ENCODE measurements at places on chromosomes 13 and 19.

- no peak for DNase-seq
Observed at GRCh38 chr13:39684531-39685137, 29.2 kb downstream of the COG6 start.

GRCh38 chr13:51122868-51123566 is 11.9 kb upstream of the C13orf42 start:
- no peak for DNase-seq

- DNase-seq, result no peak
Observed at GRCh38 chr19:55241143-55241934, 12.8 kb upstream of the TMEM86B start.

DNA sequence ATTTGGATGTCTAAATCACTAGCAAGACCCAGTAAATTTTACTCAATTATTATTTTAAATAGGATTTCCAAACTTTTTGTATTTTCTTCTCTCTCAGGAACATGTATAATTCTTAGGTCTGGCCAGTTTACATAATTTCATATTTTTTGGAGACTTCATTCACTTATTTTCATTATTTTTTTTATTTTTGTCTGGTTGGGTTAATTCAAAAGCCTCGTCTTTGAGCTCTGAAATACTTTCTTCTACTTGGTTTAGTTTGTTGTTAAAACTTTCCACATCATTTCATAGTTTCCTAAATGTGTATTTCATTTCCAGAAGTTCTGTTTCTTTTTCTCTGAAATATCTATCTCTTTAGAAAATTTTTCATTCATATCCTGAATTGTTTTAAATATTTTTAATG is 322.9 kb upstream of the SPRY2 start:
- DNase-seq, result no peak

GRCh38 chr13:109785141-109785891 is 1.1 kb downstream of the IRS2 start:
- DNase-seq, result no peak

- no peak for DNase-seq
Observed at GRCh38 chr19:48506138-48506733, 5.4 kb downstream of the LMTK3 start.

DNA sequence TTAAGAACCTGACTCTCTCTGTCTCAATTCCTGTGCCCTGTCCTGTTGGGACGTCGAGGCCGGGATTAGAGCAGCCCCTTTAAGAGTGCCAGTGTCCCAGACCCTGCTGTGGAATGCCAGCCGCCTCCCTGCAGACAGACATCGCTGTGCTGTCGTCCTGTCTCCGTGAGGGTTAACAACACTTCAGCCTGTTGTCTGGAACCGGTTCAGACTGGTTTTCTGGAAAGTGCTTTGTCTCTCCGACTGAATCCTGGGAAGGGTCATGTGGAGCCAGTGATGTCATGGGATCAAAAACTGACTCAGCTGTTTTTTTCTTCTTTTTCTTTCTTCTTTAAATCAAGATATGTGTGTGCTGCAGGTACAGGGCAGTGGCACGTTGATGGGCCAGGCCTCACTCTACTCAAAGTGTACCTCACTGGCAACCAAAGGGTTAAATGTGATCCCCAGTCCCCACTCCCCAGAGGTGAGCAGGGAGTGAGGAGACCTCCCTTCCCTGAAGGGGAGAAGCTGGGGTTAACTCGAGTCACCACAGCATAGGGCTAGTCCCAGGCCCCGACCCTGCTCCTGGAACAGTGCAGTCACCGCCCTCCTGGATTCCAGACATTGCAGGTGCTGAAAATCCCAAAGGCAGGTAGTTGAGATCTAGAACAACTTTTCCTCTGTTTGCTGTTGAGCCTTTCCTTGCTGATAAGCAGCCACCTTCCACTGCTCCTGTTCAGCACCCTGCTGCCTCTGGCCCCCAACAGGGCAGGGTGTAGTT is 50.8 kb downstream of the TSSK6 start:
- DNase-seq, result no peak

DNA sequence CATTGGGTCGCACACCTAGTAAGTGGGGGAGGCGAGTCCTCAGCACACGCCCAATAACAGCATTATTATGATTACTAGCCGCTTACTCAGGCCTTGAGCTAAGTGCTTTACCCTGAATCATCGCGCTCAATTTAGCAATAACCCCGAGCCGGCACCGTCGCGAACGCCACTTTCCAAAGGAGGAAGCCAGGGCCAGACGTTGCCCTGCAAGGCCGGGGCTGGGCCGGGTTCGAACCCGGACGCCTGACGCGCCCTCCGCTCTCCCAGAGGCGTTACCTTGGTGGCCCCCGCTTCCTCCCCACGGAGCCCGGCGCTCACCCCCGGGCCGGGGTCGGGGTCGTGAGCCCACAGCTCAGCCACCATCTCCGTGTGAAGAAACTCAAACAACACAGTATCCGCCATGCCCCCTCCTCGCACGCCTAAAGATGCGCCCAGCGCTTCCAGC is at the start of gene TRAPPC6A:
TSS of gene TRAPPC6A (minus strand) at position 421 of the 445 bp plus-strand sequence. CDS start at position 402, 19 bp downstream.
- DNase-seq, result peak; percentile 30

- DNase-seq, result no peak
Observed at GRCh38 chr19:58328999-58329398, 2.2 kb downstream of the ZSCAN22 start.

GRCh38 chr13:109760402-109760801 is 26.0 kb downstream of the IRS2 start:
- DNase-seq, result no peak

- no peak for DNase-seq
Observed at GRCh38 chr19:12872941-12873890, 8.0 kb downstream of the DNASE2 start.

DNA sequence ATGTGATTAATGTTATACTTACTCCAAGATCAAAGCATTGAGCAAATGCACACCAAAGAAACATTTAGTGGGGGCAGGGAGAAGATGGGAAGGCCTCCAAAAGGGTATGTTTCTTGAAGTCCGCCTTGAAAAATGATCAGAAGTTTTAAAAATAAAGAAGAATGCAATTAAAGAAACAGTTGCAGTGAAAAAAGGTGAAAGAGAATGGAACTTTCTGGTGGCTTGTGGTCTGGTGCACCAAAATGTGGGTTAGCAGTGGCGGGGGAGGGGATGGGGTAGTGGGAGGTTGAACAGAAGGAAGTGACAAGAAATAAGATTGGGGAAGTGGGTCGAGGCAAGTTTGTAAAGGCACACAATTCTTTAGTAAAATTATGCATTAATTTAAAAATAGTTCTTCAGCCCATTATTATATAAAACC is 2.5 kb downstream of the LCP1 start:
- DNase-seq, result no peak

DNA sequence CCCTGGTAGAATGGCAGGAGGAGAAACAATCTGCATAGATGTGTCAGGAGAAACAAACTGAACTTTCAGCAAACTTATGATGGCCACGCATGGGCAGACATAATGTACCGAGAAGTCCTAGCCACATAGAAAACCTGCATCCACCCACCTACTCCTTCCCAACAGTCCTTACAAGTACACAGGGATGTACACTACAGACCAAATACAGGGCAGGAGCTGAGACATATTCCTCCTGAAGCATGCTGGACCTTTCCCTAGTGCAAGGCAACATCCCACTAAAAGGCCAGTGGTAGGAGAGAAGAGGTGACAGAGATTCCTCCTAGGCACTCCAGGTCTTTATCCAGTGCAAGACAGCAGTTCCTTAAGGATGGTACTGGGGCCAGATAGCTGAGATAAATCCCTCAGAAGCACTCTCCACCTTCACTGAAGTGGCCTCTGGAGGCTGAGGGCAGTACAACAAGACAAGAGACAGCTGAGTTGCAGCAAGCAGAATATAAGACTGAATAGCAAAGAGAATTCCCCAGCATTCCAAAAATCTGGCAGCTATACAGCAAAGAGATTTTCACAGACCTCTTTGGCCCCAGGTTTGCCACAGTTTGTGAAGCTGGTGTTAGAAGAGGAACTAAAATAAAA is 18.3 kb downstream of the VWA8 start:
- no peak for DNase-seq

GRCh38 chr13:25170554-25171111 is 1.5 kb downstream of the AMER2 start:
- DNase-seq, result no peak

DNA sequence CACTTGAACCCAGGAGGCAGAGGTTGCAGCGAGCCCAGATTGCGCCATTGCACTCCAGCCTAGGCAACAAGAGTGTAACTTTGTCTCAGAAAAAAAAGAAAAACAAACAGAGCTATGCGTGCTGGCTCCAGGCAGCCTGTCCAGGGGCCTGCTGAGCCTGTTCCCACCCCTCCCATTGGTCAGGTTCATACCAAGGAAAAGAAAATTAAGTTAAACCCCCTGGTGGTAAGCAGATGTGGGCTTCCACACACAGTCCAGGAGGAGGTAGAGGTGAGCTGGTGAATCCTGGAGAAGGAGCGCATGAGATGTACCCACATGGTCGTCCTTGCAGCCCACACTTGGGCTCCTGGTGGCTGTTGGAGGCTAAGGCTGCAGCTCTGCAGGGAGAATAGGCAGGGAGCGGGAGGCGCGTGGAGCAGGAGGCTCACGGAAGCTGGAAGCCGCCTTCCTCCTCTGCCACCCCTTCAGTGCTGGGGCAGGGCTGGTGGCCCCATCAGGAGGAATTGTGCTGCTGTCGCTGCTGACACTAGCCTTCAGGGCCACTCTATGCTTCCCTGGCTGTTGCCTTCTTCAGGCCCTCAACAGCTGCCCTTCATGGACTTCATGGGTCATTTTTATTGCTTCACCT is 10.5 kb upstream of the CHAMP1 start:
- DNase-seq, result no peak

DNA sequence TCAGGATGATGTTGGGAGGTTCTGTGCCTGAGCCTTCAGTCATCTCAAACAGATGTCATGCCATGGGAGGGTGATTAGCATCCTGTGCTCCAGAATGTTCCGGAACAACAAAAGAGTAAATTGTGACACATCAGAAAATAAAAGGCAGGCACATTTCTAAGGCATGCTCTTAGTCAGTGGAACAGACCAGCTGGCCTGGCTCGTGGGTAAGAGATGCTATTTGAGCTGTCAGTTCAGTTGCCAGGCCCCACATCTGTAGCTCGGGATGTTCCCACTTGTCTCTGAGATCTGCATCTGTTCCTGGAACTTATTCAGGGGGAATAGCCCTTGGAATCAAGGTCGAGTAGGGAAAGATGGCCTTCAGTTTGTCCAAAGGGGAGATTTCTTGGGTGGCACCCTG is 26.0 kb downstream of the OLFM4 start:
- no peak for DNase-seq

- DNase-seq, result no peak
Observed at GRCh38 chr19:2207008-2207407, 29.1 kb downstream of the PLEKHJ1 start.

DNA sequence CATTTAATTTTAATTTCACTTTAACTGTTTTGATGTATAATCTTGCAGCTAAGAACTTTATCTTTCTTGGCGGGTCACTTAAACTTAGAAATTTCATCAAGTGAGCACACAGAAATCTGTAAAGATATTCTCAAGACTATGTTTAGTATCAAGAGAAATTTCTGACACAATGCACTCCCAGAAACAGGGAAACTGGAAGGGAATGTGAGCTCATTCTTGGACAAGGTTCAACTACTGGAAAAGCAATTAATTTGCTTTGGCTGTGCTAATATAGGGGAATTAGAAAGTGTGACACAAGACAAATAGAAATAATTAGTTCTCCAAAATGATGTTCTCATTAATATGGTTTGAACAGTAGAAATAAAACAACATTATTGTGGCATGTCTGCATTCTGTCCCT is 402.3 kb downstream of the DACH1 start:
- no peak for DNase-seq

- no peak for DNase-seq
Observed at GRCh38 chr19:35073941-35074340, 32.4 kb downstream of the HPN start.

DNA sequence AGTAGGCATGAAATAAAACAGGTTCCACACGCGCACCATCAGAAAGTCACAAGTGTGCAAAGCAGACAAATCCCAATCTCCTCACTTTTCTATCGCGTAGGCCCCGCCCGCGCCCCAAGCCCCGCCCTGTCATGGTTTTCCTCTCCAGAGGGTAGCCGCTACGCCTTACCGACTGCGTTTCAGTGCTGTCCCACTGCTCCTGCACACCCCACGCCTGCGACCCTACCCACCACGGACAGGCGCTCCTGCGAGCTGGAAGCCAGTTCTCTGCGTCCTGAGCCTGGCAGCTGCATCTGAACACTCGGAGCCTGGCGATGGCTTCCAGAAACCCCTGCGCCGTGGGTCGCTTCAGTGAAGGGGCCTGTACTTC is 379 bp upstream of the ZNF470 start:
- no peak for DNase-seq

GRCh38 chr13:92038905-92039304 is 640.5 kb downstream of the GPC5 start:
- no peak for DNase-seq

DNA sequence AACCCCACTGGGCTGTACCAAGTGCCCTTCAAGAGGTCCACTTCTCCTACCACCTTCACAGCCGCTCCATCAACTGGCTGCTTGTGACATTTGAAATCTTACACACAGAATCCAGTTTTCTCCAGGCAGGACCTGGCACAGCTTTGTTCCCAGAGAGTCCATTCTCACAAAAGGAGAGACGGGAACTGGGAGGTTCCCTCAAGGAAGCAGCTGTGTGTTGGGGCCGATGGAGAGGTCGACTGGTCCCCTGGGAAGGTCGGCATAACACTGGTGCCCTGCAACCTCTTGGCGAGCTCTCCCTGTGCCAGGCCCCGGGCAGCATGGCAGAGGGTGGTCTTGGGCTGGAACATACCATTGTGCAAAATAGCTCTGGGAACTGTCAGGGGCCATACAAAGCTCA is 21.5 kb downstream of the ELL start:
- DNase-seq, result no peak

DNA sequence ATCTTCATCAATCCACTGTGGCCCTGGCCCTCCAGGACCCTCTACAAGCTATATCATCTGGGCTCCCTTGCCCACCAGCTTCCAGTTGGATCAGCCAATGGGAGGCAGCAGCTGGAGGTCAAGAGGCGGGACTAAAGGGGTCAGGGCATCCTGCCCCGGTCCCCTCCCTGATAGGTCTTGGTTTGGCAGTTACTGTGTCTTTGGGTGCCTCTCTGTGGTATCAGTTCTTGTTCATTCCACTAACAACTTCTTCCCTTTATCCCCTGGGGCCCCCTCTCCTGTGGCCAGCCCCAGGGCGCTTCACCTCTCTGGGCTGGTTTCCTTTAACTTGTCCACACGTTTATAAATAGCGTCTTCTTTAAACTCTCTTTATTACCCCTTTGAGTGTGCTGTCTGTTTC is 83.6 kb downstream of the DCT start:
- DNase-seq, result no peak

DNA sequence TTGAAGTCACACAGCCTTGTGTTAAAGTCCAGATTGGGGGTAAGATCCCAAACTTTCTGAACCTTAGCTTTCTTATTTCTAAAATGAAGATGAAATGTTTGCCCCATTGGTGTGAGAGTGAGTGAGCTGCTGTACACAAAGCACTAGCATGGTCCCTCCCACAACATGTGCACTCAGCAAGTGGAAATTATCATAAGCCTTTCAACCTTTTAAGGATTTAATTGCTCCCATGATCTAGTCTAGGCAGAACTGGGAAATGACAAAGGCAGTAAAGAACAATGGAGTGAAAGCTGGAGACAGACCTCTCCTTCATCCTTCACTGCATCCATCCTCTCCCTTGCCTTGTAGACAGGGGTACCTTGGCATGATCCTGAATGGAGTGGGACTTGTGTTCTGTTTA is 76.0 kb upstream of the GPR12 start:
- no peak for DNase-seq

- DNase-seq, result no peak
Observed at GRCh38 chr19:3001235-3001800, 24.0 kb downstream of the TLE6 start.

- no peak for DNase-seq
Observed at GRCh38 chr13:85993567-85993966, 194.3 kb upstream of the SLITRK6 start.

- no peak for DNase-seq
Observed at GRCh38 chr19:51978882-51979281, 7.8 kb downstream of the ZNF350 start.

- DNase-seq, result no peak
Observed at GRCh38 chr13:59012731-59013130, 1151.0 kb downstream of the DIAPH3 start.

Measured in HS-27A (cell line).